ENCODE measurements at places on chromosomes 3 and 15. TPM values are rescaled to one million over a fixed set of nuclear protein-coding genes. Genes with fewer than 3 reads are reported as not detected.

MKRN3 gene
- polyA plus RNA-seq: 1.4 TPM

DNA sequence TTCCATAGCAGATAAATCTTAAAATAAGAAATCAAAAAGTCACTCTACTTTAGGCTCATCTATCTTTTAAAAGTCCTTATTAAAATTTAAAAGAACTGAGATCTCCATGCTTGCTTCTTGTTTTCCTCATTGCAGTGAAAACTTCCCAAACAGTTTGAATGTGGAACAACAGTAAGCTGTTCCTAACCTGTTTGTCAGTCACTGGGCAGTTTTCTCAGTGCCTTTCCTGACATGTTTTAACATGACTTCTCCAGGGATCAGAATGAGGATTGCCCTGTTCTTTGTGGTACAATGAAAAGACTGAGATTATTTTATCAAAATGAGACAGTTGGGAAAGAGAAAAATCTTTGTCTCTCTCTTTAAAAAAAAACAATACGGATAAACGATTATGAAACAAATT is 774 bp downstream of the GPR87 start:
- no peak for DNase-seq

DNA sequence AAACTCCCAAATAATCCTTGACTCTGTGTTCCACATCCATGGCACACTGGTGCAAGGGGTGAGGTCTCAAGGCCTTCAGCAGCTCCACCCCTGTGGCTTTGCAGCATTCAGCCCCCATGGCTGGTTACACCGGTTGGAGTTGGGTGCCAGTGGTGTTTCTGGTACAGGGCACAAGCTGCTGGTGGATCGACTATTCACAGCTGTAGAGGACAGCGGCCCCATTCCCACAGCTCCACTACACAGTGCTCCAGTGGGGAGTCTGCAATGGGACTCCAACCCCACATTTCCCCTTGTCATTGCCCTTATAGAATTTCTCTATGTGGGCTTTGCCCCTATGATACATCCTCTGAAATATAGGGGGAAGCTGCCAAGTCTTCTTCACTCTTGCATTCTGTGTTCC is 64.3 kb upstream of the SGO1 start:
- no peak for DNase-seq

GRCh38 chr3:184683900-184684560 is 27.8 kb downstream of the MAGEF1 start:
- DNase-seq: no peak

DNA sequence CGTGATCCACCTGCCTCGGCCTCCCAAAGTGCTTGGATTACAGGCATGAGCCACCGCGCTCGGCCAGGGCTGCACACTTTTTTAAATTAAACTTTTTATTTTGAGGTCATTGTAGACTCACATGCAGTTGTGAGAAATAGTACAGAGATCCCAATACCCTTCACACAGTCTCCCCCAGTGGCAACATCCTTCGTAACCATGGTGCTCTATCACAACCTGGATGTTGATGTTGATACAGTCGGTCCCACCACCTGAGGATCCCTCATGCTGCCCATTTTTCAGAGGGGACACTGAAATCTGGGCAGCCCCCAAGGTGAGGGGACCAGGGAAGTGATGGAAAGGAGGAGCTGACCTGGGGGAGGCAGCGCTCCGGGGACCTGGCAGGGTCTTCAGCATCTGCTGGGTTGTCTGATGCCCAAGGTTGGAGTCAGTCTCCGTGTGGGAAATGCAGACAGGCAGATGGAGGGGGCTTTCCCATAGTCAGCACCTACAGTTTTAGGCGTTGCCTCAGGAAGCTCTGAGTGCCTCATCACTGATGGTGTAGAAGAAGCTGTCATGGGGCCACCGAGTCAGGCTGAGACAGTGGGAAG is 17.1 kb downstream of the FAH start:
- no peak for DNase-seq

DNA sequence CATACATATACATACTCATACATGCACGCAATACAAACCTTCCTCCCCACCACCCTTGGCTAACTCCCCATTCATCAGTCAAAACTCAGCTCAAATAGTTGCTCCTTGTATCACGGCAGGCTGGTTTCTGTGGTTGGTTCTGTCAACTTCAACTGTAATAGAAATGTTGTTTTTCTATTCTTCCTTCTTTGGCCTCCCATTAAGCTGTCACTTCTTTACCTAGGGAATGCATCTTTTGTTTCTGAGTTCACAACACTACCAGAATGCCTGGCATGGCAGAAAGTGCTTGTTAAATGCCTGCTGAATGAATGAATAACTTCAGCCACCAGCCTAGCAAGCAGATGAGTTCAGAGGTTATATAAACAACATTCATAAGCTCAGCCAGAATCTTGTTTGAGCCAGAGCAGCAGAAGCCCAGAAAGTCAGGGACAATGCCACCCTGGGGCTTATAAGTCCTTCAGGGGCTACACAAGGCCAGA is 63.1 kb downstream of the B3GALNT1 start:
- DNase-seq: no peak

DNA sequence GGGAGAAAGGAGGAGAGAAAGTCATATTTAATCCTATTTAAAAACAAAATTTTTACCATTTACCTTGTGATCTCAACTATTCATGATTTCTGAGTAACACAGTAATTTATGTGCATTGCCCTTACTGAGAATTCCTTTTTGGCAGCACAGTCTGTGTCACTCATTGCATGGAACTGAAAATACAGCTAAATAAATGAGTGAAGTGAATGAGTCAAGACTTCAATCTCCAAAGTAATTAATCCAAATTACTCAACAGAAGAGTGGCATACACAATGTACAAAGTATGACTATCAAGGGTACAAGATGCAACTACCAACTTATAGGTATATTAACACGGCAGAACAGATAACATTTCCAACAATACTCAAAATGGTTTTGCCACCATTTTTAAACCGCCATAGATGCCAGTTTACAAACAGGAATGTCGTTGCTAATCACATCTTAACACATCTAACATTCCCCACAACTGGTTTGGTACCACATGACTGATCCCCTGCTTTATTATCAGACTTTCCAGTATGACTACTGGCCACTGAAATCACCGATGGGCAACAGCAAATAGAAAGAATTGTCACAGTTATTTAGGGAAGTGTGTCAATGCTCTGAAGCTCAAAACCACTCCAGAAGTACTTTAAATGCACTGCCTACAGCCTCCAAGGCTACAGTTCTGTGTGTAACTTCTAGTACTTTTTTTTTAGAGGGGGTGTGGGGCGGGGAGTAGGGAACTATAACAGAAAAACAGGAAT is 410.4 kb downstream of the SHQ1 start:
- DNase-seq: no peak

- no peak for DNase-seq
Measured at GRCh38 chr3:46293991-46294833, 52.0 kb downstream of the CCR3 start.

CNTN4 gene
- polyA plus RNA-seq: 31.2 TPM

DNA sequence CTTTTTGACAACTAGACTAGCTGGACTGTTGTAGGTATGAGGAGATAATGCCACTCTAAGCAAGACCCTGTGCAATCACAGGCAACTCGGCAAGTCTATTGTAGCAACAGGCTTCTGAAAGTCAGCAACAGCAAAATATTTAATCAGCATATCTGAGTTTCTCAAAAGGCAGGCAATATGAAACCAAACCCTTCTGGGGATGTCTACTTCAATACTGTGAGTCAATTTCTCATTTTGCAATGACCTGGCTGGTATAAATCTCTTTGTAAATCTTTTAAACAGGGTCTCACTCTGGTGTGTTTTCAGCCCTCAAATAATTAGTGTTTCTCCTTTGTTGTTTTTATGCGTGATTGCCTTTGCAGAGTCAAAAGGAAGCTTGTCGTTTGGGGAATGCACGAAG is 1044.5 kb downstream of the NTRK3 start:
- DNase-seq: no peak

DNA sequence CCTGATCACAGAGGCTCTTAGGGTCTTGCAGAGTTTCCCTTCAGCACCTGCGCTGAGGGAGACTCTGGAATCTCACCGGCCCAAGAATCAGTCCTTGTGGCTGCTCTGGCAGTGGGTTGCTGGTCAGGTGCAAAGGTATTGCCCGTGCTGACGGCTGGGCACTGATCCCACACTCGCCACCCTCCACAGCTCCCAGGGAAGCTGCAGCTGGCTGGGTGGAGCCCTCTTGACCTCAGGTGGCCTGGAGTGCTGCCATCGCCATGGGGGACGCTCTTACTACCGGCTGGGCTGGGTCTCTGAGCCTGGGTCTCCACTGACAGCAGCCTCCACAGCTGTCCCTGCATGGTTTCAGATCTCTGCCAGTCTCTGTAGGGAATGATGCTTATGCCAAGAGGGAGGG is 52.6 kb upstream of the EPHB3 start:
- DNase-seq: no peak

DNA sequence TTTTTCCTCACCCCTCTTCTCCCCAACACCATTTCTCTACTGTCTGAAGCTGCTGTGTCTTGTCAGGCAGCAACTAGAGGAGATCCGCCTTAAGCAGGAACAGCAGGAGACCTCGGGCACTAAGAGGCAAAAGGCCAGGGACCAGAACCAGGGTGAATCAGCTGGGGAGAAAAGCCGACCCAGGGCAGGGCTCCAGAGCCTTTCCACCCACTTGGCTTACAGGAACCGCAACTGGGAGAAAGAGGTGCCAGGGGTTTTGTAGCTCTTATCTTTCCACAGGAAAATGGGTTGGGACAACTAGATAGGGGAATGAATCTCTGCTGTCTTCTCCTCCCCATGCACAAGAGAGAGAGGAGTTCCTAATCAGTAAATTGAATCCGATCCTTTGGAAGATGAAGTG is 3.0 kb upstream of the NGRN start:
- no peak for DNase-seq

DNA sequence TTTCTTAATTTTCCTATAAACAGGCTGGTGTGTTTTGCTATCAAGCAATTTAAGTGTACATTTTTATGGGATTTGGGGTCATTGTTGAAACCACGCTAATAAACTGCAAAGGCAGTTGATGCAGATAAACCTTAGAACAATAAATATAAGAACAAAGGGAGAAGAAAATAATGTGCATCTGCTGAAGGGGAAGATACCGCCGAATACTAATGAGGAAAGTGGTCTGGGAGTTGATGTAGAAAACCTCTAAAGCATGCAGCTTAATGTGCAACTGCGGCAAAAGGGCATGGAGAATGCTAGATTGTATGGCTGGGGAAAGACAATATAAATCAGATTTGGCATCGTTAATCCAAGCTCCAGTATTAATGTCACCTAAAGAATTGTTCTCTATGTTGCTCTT is 29.8 kb upstream of the CHL1 start:
- no peak for DNase-seq

Measured in left renal cortex interstitium (tissue), 4 donors.